ENCODE measurements at places on chromosomes 7 and 10.

DNA sequence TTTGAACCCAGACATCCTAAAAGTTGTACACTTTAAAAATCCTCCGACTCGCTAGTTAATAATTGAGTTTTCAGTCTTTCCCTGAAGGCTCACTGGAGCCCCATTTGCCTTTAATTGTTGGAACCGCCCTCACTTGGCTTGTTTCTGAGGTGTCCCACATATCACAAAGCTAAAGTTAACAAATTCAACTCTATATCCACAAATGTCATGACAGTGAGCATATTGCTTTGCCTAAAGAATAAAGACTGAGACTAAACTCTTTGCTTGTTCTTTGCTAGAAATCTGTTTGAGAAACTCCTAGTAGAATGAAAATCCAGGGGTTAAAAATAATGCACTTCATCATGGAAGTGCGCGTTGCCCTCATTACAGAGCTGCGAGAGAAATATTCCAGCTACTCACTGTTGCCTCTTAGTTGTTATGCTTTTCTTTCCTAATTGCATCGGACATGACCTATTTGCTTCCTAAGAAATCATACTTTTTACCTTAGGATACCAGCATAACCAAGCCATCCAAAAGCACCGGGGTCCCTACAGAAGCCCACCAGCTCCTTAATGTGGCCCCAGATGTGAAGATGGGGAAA, 752 bp downstream of the THSD7A start:
- no peak for DNase-seq

DNA sequence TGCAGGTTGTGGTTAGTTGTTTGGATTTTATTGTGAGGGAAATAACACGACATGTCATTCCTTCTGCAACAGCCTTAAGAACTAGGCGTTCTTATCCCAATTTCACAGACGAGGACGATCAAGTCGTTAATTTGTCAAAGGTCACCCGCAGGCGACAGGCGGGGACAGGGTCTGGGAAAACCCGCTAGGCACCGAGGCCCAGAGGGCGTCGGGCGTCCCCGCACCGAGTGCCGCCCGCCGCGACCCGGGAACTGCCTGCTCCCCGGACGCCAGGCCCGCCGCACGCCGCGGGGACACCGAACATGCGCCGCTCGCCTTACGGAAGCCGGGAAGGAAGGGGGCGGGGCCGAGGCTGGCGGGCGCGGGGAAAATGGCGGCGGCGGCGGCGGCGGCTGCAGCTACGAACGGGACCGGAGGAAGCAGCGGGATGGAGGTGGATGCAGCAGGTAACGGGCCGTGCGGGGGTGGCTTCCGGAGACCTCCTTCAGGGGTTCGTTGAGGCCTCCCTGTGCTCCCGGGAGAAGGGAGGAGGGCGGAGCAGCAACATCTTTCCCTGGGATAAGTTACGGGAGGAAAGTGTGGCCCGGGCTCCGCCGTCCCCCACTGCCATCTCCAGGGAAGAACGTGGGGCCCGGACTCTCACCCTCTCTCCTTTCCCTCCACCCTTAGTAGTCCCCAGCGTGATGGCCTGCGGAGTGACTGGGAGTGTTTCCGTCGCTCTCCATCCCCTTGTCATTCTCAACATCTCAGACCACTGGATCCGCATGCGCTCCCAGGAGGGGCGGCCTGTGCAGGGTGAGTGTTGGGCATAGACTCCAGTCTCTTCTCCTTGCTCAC, at the start of gene COPS6:
COPS6 (plus strand) TSS at position 349 of the 837 bp plus-strand sequence; CDS start at position 371, 22 bp downstream.
- DNase-seq: peak; percentile 88

GRCh38 chr10:70137135-70137534, 4.5 kb upstream of the AIFM2 start:
- DNase-seq: no peak

- DNase-seq: no peak
These were observed 33.2 kb downstream of the TACR2 start for GRCh38 chr10:69383558-69383957.

DNA sequence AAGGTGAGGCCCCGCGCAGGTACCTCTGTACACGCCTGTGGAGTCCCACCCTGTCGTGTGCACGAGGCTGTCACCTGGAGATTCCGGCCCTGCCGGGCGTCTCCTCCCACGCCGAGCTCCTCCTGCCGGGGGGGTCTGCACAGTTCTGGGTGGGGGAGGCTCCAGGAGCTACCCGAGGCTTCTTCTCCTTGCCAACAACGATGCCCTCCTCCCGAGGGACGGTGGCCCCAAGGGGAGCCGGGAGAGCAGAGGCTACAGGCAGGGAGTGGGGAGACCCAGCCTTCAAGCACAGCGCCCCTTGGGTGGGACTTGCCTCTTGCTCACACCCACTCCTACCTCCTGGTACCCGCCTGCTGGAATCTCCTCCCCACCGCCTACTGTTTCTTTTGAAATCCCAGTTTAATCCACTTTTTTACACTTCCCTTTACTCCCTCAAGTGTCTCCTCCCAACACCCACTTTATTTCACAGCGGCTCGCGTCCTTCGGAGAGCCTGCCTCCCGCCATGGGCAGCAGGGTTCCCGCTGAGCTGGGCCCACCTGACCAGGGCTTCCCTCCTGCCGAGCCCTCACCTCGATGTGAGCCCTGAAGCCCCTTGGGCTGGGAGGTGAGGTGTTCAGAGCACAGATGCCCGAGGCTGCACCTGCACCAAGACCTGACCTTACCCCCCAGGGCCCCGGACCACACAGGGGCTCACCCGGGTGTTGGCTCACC, 338.1 kb downstream of the DNAJB6 start:
- DNase-seq: no peak

DNA sequence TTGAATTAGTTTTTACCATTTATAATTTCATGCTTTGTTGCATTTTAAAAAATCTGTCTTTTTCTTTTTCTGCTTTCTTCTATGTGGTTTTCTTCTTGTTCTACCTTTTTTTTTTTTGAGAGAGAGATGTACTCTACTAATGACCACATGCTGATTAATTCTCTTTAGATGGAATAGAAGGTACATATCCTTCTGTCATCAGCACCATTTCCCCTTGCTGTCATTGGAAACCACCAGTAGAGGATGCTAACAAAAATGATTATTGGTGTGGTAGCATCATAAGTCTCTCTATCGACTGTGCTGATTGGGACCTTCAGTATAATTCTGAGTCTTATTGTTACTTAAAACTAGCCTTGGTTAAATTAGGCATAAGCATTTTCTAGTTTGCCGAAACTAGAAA, 3.6 kb downstream of the ZEB1 start:
- DNase-seq: no peak

DNA sequence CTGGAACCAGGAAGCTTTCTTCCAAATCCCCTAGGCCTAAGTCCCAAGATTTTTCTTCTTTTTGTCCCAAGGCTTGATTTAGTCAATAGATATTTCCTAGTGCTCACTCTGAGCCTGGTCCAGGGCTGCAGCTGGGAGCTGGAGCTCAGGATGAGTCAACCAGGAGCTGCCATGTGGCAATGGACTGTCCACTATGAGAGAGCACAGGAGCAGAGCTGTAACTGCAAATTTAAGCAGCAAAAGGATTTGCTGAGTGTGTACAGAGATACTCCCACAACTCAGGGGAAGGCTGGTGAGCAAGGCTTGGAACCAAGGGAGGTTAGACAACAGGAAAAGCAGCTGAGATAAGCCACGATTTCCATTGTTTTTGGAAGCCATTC, 92.1 kb upstream of the CXCL12 start:
- DNase-seq: no peak

DNA sequence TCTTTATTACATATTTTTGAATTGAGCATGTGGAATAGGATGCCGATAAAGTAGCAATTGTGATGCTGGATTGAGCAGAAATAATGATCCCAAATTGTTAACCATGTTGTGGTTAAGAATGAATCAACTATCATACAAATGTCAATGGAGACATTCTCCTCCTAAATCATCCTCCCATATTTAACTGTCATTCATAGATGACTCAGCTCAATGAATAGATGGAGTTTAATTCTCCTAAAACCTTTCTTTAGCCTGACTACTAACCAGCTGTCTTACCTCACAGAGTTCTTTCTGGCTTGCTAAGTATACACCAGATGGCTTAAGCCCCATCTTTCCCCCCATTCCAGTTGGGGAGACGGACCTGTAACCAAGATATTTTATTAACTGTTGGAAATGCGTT, 23.4 kb upstream of the NPS start:
- no peak for DNase-seq

GRCh38 chr7:151876899-151877777, at the start of gene PRKAG2:
Gene PRKAG2, minus strand, starts transcription at chr7:151877115. Its CDS starts 495 bp downstream, at chr7:151876620.
- peak; percentile 25 for DNase-seq

GRCh38 chr10:7075110-7075509, 335.7 kb downstream of the SFMBT2 start:
- DNase-seq: no peak

- no peak for DNase-seq
These were observed 427.4 kb downstream of the DNAJB6 start for GRCh38 chr7:157764193-157764592.

DNA sequence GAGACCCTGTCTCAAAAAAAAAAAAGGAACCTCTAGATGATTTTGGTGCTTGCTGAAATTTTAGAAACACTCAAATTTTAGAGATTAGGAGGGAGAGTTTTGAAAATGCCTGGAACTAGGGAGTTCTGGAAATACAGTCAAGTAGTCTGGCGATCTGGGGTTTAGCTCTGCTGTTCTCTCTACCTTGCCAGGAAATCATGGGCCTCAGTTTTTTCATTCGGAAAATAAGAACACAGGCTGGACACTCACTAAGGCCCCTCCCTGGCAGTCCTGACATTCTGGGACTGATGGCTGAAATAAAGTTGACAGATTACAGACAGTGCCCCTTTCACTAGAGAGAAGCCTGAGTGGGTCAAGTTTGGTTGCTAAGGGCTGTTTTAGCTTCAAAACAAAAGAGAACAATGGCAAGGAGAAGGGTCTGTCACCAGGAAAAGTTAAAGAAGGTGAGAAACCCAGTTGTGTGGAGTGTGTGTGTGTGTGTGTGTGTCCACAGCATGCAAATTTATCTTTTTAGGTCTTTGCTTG, 25.0 kb upstream of the CALN1 start:
- DNase-seq: no peak

GRCh38 chr10:94316560-94316959, 46.2 kb downstream of the NOC3L start:
- DNase-seq: no peak

DNA sequence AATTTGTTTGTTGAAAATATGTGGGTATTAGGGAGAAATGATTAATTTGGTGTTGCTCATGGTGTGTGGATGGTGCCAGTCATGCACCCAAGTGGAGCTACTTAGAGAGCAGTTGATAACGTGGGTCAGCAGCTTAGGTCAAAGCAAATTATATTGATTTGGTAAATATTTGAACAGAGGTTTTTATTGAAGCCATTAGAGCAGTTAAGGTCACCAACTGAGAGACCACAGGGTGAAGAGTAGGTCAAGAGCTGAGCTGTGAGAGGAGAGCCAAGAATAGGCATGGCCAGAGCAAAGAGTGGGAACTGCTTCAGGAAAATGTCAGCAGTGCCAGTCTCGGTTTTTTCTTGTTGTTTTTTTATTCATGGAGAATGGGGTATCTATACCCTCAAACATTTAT, 97.9 kb downstream of the TMEM168 start:
- DNase-seq: no peak

DNA sequence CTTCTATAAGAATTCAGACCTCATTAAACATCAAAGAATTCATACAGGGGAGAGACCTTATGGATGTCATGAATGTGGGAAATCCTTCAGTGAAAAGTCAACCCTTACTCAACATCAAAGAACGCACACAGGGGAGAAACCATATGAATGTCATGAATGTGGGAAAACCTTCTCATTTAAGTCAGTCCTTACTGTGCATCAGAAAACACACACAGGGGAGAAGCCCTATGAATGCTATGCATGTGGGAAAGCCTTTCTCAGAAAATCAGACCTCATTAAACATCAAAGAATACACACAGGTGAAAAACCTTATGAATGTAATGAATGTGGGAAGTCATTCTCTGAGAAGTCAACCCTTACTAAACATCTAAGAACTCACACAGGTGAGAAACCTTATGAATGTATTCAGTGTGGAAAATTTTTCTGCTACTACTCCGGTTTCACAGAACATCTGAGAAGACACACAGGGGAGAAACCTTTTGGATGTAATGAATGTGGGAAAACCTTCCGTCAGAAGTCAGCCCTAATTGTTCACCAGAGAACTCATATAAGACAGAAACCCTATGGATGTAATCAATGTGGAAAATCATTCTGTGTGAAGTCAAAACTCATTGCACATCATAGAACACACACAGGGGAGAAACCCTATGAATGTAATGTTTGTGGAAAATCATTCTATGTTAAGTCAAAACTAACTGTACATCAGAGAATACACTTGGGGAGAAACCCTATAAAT, 24.1 kb downstream of the ZNF37A start:
- no peak for DNase-seq

DNA sequence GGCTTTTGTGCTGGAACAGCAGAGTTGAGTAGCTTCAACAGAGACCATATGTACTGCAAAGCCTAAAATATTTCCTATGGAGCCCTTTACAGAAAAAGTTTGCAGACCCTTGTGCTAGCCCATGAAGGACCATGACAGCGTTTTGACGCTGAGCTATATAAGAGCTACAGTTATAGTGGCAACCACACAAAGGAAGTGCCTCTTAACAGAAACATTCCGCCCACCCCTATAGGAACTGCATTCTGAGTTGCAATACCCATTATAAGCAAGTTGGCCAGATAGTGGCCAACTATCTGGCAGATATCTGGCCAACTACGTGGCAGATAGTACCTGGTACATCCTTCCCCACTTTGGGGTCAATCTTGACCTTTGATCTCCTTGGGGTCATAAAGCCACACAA, 47.5 kb upstream of the DMBT1 start:
- no peak for DNase-seq

GRCh38 chr7:131654668-131655326, 98.4 kb upstream of the PODXL start:
- peak; percentile 83 for DNase-seq

DNA sequence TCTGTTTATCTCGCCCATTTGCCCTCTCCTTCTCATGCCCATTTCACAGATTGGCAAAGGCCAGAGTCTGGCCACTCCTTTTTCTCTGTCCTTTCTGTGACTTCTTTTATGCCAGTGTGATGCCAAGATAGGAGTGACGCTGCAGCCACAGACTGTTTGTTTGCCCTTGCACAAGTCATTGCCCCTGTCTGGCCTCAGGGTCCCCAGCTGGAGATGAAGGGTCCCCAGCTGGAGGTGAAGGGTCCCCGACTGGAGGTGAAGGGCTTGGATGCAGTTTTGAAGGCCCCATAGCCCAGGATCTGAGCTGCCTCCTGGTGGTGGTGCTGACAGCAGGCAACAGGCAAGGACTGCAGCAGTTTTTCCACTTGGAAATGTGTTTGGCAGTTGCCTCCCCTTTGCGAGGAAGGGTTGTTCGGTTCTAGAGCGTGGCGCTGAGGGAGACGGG, 50.8 kb upstream of the SLC29A3 start:
- DNase-seq: no peak

DNA sequence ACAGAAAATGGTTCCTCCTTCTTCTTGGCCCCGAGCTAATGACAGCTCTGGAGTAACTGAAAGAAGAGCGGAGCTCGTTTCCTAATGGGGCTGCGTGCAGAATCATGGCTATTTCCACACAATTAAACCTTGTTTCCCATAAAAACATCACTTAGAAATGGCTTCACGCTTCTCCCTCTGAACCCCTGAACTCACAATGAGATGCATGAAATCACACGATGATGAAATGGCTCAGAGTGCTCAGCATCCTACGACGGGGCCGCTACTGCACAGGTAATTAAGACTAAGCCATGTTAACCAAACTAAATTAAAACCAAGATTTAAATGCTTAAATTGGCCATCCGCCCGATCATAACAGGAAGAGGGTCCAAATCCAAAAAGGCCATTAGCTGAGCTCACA, 80.0 kb upstream of the DNAAF5 start:
- no peak for DNase-seq

GRCh38 chr10:98424295-98425254, 9.6 kb upstream of the PYROXD2 start:
- DNase-seq: no peak
